ENCODE measurements at places on chromosomes 6 and 20.

- DNase-seq, result no peak
These were observed 42.4 kb downstream of the EZR start for GRCh38 chr6:158776737-158777136.

DNA sequence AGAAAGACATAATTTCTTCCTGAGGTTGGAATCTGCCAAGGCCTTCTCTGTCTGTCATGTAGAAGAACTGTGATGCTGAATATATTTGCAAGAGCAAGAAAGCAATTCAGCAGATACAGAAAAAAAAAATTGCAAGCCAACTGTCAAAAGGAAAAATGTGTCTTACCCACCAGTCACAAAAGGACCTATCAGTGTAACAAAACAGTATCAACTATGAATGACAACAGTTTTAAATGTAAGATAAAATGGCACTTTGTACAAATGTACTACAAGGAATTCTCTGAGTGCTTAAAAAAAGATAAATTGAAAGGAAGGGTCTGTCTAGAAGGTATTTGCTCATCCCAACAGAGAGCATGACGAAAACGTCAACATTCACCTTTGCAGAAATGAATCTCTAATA, 185.3 kb upstream of the TFAP2D start:
- DNase-seq, result no peak

GRCh38 chr6:110541701-110542309, 65.4 kb upstream of the SLC22A16 start:
- no peak for DNase-seq

DNA sequence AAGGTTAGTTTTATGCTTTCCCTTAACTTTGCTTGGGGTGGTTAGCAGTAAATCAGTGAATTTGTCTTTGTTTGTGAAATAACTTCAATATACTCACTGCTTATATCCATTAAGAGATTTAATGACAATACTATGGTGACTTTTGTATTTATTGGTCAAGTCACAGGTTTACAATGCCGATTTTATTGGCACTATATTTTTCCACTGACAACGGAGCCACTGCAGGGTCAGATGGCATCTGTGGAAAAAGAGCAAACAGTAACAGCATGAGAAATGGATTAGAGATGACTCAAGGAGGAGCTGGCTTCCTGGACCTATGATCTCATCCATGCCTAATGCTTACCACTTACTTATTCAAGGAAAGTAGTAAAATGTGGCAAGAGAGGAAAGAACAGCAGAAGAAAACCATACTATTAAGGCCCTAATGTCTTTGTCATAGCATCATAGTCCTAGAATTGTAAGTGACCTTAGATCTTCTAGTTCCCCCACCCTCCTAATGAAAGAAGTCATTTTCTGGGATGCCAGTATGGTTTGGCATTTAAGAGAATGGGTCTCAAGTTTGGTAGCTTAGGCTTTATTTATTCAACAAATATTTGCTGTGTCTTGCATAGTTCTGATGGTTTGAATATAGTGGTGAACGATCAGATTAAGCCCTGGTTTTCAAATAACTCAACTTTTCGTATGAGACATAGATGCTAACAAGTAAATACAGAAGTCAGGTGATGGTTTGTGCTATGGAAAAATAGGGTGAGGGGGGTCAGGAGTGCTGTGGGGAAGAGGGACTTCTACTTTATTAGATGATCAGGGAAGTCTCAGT, 18.5 kb downstream of the RNF144B start:
- no peak for DNase-seq

DNA sequence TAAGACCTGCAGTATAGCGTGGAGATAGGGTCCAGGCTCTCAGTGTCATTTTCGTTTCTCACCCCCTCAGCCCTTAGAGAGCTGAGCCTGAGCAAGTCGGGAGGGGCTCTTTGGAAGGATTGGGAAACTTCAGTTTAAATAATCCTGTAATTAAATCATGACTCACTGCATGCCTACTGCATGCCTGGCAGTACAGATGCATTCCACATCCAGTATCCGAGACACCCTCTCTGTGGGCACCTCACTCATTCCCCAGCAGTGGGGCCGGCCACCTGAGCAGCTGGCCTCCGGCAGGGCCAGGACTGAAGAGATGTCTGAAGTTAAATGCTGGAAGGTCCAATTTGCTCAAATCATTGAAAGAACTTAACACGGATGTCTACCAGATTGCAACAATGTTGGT, 316.6 kb downstream of the THBS2 start:
- no peak for DNase-seq

GRCh38 chr6:93266116-93266817, 153.1 kb downstream of the EPHA7 start:
- DNase-seq, result no peak

- DNase-seq, result no peak
These were observed 18.9 kb downstream of the VPS52 start for GRCh38 chr6:33252759-33253158.

DNA sequence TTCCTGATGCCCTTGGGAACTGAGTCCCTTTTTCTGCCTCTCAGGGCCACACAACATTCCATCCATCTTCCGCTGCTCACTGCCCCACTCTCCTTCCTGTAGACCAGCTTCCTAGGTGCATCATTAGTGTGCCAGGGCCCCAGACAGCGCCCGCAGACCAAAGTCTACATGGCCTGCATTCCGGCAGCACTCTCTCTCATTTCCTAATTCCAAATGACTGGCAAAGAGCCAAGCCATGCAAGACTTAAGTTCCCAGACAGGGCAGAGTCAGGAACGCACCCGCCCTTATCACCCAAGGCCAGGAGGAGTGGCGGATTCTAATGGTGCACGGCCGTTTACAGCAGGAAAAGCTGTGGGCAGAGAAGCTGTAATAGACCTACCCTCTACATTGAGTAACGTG, 159.8 kb upstream of the ARID1B start:
- DNase-seq, result peak; percentile 95

DNA sequence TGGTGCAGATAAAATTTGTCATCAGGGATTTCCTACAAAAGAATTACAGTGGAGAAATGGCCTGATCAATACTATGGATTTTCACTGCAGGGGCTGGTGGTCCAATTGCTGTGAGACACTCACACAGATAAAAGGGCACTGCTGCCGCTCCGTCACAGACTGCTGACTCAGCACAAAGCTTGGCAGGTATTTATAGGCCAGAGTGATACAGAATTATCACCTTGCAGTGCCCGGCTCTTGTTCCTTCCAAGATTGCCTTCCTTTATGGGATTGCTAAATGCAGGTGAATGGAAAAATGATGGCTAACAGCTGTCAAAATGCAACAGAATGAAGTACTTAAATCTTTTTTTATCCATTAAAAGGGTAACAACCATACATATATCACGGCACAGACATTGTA, 247.8 kb upstream of the ZFP64 start:
- DNase-seq, result no peak

DNA sequence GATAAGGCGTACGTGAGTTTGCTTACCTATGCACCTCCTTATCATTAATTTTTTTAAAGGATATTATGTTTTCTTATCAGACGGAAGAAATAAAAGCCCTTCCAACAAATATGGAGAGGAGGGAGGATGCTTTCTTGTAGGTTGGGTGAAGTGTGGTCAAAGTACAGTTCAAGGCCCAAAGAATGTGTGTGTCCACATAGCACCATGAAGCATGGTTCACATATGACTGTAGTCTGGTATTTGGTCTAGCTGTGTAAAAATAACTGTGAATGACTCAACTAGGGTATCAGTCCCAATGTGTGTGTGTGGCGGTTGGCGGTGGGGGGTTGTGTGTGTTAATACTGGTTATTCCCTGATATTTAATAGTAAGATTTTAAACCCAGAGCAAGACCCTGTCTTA, 212.7 kb downstream of the TMEM242 start:
- DNase-seq, result no peak

- DNase-seq, result no peak
These were observed 141.2 kb downstream of the PDE7B start for GRCh38 chr6:135992739-135993138.

GRCh38 chr20:44200371-44200770, 10.2 kb downstream of the OSER1 start:
- DNase-seq, result no peak

- DNase-seq, result no peak
These were observed 73.9 kb downstream of the BANF2 start for GRCh38 chr20:17773619-17774018.

DNA sequence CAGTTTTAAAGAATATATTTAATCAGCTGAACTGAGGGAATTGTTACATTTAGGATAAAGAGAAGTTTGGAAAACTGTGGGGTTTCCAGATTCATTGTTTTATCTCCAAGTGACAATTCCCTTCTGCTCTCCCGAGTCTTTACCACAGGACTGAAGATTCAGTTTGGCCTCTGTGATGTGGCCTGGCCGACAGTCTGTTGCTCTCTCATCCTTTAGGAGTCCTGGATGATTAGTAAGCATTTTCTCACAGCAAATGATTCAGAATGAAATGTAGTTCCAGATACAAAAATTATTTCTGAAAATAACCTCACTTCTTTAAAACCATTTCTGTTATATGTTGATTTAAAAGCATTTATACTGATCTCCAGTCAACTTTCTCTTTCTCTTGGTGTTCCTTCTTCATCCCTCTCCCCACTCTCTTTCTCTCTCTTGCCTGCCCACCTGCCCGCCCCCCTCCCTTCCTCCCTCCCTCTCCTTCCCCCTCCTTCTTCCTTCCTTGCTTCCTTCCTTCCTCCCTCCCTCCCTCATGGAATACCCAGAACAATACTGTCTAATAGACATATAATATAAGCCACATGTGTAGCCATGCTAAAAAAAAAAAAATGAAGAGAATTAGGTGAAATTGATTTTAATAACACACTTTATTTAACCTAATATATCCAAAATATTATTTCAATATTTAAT, 254.9 kb downstream of the PRL start:
- DNase-seq, result no peak
